Common myeloid progenitor, CD34-positive (primary cell): ENCODE measurements at places on chromosomes 7 and 10.

DNA sequence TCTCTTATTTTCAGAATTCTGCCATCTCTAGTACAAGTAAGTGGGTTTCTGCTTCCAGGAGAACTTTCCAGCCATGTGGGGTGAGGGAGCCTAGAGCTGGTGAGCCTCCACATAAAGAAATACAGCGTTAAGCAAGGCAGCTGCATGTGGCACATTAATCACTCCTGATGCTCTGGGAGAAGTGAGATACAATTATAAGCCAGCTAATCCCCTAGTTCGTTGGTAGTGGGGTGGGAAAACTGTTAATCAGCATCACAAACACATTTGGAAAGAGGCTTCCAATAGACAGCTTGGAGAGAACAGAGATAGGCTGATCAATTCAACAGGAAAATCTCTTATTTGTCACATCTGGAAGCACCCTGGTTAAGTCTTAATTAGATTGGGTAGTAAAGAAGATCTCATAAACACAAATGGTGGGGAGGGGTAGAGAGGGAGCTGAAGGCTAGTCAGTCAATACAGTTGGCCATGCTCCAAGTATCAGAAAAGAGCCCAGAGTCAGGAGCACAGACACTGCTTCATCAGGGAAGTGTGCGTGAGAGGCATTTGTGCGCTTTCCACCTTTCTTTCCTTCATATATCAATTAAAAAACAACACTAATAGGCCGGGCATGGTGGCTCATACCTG is 130.6 kb downstream of the SORCS1 start:
- DNase-seq: no peak

GRCh38 chr10:19904202-19904661 is 88.0 kb downstream of the PLXDC2 start:
- DNase-seq: peak; percentile 9

- DNase-seq: no peak
These were observed 409.1 kb downstream of the SDK1 start for GRCh38 chr7:3710122-3710521.

DNA sequence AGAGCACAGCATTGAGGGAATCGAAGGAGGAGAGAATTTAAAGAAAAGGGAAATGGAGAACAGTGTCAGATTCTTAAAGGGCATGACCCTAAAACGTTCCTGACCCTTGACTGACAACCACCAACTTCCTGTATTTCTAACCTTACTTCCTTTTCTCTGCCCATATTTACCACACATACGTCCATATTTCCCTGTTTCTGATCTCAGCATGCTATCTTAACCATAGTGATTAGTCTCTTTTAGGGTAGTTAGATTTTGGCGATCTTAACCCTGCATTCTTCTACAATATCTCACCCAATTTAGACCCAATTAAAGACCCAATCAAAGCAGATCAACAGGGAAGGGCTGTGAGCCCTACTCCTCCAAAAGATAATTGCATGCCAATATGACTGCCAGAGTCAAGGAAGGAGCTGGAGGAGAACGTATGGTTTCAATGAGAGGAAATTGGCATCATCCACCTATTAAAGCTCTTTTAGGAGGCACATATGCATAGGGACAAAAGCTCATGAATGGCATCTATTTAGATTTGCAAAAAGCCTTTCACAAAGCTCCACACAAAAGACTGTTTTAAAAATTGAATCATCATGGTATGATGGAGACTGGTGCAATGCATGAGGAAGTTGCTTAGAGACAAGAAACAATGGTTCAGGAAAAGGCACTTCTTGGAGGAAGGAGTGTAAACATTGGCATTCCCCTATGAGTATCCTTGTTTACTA is 49.0 kb upstream of the ARHGAP12 start:
- DNase-seq: peak; percentile 60

DNA sequence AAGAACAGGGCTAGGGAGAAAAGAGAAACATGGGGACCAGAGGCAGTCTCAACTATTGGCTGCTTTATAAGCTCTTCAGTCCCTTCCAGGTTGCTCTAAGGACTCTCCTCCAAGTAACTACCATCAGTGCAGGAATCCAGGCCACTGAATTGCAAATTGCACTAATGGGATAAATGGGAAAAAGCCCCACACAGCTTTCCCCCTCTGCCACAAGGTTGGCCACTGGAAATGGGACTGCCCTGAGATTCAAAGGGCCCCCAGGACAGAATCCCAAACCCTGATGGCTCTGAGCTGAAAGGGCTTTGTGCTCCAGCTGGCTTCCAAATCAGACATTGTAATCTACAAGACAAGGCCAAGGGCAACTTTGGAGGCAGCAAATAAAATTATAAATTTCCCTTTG is 633.2 kb downstream of the ACTR3B start:
- no peak for DNase-seq

- peak; percentile 41 for DNase-seq
These were observed 4.7 kb upstream of the WASHC2A start for GRCh38 chr10:50063100-50063499.

GRCh38 chr7:945147-945555 is 9.3 kb downstream of the ADAP1 start:
- DNase-seq: no peak

DNA sequence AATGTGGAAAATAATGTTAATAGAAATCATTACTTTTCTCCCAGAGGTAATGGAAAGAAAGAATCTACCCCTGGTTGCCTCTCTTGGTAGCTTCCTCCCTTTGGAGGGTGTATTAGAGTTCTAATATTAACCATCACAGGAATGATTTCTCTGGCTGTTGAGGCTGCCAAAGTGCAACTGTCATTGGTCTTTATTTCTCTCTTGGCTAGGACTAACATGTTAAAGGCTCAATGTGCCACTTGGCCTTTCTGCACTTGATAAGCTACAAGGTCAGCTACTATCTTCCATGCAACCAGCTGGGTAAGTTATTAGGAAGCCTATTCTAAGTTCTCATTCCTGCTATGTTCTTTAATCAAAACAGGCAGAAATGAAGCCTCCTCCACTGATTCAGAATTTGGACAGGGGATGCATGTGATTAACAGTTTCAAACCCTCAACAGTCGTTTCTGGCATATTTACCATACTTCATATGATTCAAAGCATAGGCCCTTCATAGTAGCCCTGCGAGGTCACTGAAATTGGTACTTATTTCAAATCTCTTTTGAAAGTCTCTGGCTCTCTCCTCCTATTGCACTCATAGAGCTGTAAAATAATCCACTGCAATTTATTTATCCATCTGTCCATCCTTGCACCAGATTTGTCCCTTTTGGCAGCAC is 645.0 kb downstream of the SORCS1 start:
- DNase-seq: no peak

DNA sequence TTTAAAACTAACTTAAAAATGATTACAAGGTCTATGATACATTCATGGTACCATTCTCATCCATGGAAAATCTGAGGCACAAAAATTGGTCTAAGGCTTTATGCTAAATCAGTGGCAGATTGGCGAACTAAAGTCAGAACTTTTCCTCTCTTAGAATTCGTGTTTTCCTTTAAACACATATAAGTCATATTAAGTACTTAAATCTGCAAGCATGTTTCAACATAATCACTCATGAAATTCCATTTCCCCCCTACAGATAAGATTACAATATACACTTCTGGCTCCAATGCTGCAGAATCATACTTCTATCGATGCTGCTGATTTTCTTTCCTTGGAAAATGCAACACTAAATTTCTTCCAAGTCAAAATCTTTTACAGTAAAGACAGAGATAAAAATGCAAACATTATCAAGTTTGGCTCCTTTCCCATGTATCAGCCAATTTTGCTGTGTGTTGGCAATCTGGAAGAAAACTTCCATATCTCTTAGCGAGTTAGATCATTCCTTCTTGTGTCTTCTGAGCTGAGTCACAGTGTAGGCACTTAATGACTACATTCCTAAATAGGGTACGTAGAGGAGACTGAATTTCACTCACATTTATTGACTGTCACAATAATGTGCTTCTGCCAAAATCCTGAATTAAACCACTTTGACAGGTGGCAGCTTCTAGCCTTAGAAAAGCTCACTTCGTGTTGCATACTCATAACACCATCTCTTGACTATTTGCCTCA is 76.4 kb upstream of the LRRC17 start:
- no peak for DNase-seq

DNA sequence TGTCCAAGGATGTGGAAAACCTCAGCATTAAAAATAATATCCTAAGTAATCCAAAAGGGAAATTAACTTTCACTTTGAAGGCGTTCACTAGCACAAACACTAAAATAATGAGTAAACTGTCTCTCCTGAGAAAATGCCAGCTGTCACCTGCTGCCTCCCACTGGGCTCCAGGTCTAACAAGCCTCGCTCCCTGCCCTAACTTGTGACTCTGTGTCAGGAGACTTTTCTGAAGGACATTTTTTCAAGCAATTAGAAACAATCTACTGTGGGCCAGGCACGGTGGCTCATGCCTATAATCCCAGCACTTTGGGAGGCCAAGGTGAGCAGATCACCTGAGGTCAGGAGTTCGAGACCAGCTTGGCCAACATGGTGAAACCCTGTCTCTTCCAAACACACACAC is 72.8 kb upstream of the GLCCI1 start:
- DNase-seq: no peak

- no peak for DNase-seq
These were observed 349.3 kb upstream of the VWC2 start for GRCh38 chr7:49424109-49424508.

- no peak for DNase-seq
These were observed 82.9 kb upstream of the APBB1IP start for GRCh38 chr10:26355241-26355640.

DNA sequence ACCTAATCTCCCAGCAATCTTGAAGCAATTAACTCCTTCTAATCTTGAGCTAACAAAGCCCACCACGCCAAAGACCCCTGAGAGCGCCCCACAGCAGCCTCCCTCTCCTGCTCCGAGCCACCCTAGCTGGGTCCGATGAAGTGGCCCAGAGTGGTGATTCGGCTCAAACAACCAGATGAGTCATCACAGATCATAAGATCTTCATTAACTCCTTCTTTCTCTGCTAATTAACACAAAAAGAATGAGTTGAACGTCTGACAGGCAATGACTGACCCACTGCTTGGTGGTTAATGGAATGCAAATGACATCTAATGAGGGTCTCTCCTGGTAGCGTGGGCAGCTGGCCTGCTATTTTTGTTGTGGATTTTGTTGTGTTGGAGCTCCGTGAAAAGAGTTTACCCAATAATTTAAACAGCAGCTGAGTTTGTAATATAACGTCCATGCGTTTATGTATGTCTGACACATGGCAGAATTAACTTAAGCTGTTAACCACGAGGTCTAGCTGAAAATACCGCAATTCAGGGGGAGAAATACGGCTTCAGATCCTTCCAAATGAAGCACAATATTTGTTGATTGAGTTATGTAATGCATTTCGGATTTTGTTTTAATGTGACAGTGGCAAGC is 161.4 kb downstream of the RAB11FIP2 start:
- DNase-seq: no peak

- DNase-seq: no peak
These were observed 24.3 kb downstream of the CBLL1 start for GRCh38 chr7:107768263-107768662.

DNA sequence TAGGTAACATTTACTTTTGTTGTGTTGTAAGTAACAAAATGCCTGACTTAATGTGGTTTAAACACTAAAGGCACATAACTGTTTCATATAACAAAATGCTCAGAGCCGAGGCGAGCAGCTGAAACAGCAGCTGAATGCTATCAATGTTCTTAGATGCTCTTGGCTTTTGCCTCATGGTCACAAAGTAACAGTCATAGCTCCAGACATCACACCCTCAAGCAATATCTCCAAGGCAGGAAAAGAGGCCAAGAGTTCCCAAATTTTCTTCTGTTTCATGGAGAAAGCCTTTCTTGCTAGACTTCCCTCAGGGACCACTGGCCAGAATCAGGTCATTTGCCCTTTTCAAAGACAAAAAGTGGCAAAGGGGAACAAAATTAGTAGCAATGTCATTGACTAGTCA is 43.5 kb upstream of the PFKP start:
- DNase-seq: no peak

DNA sequence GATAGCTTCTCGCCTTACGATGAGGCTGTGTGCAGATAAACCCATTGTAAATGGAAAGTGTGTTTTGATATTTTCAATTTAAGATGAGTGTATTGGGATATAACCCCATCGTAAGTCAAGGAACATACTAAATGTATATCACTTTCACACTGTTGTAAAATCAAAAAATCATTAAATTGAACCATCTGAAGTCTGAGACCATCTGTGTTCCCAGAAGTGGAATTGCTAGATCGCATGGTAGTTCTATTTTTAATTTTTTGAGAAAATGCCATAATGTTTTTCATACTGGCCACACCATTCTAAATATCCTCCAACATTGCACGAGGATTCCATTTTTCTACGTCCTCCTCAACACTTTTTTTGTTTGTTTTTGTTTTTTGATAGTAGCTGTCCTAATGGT is 209.1 kb upstream of the MTPN start:
- no peak for DNase-seq

- DNase-seq: no peak
These were observed 17.5 kb upstream of the JAKMIP3 start for GRCh38 chr10:132048294-132048667.

DNA sequence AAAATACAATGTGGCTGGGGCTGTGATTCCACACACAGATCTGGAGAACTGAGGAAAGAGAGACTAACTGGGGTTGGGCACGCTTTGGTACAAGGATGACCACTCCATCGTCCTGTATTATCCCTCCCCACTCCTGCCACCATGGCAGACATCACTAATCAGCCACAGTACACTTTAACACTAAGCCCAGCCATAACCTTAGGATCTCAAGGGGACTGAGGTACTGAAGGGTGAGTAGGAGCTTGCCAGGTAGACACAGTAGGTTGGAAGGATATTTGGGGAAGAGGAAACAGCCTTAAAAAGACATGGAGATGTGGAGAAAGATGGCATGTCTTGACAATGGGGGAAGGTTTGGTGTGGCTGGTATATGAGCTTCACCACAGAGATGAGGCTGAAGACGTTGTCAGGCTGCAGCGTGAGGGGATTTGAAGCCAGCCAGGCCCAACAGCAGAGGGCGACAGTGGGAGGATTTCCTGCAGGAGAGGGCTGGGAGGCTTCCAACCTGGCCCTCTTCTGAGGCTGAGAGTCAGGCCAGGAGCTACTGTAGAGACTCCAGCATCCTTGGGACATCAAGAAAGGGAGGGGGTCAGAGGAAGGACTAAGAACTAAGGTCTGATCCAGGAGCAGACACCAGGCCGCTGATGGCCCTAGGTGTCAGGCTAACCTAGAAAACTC is 58.6 kb upstream of the COL13A1 start:
- DNase-seq: peak; percentile 16

GRCh38 chr10:73863039-73863817 is 11.1 kb downstream of the CAMK2G start:
- DNase-seq: no peak

DNA sequence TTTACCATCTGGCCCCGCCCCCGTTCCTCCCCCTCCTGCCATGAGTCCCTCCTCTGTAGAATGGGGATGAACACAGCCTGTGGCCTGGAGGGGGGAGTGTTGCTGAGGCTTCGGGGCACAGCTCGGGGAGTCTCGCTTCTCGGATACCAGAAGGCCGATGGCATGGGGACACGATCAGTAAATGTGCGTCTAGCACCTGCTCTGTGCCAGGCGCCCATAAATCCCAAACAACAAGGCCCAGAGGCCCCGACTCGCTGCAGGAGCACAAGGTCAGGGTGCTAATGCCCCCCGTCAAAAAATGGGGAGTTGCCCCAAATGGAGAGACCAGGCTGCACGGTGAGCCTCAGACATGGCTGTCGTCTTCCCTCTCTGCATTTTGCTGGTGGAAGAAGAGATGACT is 40.7 kb downstream of the JAKMIP3 start:
- no peak for DNase-seq

- DNase-seq: no peak
These were observed 31.8 kb upstream of the NKX6-2 start for GRCh38 chr10:132817701-132818211.

GRCh38 chr7:108328174-108328651 is 128.0 kb downstream of the NRCAM start:
- DNase-seq: no peak
